ENCODE measurements at places on chromosomes 4 and X.

GRCh38 chrX:45619290-45619689 is 418.6 kb upstream of the DIPK2B start:
- no peak for DNase-seq

GRCh38 chrX:21740329-21741274 is 17.3 kb downstream of the SMPX start:
- DNase-seq: no peak

DNA sequence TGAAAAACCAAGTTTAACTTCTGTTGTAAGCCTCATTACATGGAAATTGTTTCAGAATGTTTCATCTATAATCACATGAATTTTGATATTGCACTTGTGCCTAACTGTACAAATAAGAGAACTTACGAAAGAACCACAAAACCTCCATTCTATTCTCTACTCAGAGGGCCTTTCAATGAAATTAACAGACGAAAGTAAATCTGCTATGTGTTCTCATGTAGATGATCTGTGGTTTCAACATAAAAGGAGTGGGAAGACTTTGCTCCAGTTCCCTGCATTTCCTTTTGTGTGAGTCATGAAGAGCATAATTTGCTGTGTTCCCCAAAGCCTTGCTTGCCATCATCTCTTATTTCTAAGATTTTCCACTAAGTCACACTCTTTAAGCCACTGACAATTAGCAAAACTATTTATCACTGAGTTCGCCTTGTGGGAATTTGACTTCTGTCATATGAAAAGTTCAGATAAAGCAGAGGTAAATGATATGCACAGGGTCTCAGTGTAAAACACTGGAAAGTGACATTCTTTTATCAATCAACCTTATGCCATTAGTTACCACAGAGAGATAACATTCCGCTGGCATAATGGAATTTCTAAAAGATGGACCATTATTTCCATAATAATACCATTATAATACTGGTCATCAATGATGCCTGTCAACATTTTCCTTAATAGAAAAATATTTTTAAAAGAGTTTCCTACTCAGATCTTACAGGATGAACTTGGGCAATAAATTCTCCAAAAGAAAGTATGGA is 329.8 kb downstream of the NR3C2 start:
- DNase-seq: no peak

DNA sequence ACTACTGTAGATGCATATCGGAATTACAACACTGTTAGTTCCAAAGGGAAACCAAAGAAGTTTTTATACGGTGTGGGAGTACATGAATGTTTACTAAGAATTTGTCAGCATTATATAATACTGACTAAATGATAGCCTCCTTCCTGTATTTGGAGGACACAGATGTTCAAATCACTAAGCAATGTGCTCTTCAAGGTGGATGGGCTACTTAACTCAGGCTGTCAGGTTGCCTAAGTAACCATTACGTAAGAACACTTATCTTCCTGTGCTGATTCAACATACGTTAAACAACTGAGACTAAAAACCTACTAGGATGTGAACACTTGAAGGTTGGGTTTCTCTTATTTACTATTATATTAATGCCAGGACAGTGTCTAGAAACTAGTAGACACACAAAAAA is 81.9 kb upstream of the HPGD start:
- DNase-seq: no peak

DNA sequence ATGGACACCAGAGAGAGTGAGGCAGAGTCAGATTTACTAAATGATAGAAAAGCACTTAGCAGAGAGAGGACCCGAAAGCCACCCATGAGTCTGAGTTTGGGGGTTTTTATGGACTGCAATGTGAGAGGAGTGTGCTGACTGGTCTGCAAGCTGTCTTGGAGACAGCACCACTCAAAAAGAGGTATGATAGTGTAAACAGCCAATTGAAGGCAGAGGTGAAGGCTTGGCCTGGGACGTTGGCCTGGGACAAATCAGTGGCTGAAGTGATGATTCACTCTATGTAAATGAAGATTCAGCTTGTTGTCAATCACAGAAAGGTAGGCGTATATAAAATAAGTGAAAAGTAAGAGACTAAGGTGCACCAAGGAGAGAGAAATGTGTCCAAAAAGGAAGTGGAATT is 217.6 kb upstream of the ZFP42 start:
- DNase-seq: no peak

GRCh38 chr4:106690487-106690886 is 321.9 kb upstream of the GIMD1 start:
- no peak for DNase-seq

- DNase-seq: no peak
Measured at GRCh38 chr4:152064753-152065152, 303.9 kb upstream of the GATB start.

DNA sequence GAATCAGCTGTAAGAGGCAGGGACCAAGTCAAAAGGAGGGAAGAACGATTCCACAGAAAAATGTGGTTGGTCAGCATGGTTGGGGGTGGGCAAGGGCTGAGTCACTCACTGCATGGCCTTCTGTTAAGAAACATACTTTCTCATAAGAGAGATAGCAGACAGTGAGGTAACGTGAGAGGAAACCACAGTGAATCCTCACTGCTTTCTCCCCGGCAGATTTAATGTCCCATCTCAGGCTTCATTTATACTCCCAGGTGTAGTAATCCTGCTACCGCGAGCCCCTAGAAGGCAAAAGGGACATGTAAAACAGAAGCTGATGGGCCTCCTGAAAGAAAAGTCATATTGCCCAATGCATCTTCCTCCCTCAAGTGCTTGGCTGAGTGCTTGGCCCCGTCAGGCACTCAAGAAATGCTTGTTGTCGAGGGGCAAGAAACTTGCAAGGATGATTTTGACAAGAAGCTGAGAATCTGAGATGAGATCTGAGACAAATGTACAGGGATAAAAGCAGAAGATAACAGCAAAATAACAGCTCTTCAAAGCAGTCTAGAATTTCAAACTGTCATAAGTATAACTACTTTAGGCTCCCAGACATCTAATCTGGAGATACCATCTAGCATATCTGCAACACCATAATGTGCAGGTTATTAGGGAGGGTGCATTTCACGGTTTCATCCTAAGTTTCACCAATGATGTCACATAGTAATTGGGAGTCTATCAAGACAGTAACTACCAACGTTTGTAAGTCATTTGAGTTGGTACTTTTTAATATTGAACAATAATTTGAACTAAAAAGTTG is 40.2 kb downstream of the SH3KBP1 start:
- DNase-seq: no peak

- no peak for DNase-seq
Measured at GRCh38 chr4:99506781-99507180, 4.0 kb upstream of the C4orf17 start.

DNA sequence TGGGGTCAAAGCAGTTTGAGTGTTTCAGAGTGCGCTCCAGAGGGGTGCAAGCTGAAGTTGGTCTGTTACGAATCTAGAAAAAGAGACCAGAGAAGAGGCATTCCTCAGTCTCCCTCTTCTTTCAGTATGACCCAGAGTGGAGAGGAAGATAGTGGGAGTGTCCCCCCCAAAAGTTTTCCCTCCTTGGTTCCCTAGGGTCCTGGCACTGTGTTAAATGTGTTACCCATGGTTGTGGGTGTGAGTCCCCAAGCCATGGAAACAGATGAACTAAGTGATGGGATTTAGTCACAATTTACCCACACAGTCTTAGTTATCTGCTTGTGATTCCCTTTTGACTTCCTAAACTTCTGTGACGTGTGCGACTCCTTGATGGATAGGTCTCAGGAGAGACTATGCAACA is 27.0 kb upstream of the NAF1 start:
- no peak for DNase-seq

DNA sequence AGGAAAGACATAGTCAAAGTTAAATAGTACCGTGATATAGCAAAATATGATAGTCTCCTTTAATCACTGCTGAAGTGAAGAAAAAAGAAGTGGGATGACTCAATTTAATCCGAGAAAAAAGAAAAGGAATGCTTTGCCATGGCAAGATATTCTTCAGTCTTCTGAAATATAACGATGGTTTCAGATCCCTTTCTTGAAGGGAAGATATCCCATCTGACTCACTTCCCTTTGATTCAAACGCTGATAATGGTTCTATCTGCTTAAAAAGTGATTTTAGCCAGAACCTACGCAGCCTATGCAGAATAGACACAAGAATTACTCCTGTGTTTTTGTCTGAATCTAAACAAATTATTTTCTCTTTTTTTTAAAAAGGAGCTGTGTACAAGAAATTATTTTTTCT is 68.1 kb upstream of the FTHL17 start:
- no peak for DNase-seq

GRCh38 chr4:29046781-29047180 is 1673.4 kb upstream of the PCDH7 start:
- no peak for DNase-seq

DNA sequence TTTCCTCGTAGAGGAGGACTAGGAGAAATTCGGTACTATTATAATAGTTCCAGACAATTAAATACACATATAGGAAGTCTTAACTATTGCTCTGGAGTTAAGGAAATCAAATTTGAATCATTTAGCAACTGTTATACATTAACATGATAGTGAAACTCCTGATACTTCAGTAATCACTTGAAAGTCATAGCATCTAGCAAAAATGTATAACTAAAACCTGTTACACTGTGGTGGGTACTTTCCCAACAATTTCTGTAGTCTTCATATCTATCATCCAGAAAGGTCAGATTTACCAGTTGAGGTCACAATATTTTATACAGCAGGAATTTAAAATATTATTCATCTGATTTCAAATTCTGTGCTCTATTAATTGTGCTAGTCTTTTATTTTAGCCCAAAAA is 669.6 kb upstream of the PCDH10 start:
- no peak for DNase-seq

- DNase-seq: peak; percentile 71
Measured at GRCh38 chrX:155263854-155264628, at the start of gene RAB39B. RAB39B (minus strand) TSS chrX:155264491; CDS start chrX:155264288, 203 bp downstream.

DNA sequence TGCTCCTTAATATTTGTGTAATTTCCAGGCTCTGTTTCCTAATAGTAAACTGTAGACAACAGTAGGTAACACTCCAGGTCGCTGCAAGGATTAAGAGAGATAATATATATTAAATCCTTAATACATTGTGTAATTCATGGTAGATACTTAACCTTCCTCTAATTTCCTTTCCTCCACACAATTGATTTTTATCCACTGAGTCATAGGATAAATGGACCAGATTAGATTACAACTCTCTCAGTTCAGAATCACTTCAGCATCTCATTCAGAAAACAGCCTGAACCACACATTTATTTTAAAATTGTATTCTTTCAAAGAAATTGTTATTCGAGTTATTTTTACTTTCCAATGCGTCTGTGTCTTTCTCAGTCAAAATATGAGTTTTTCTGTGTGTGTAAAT is 17.1 kb downstream of the GK2 start:
- DNase-seq: no peak

DNA sequence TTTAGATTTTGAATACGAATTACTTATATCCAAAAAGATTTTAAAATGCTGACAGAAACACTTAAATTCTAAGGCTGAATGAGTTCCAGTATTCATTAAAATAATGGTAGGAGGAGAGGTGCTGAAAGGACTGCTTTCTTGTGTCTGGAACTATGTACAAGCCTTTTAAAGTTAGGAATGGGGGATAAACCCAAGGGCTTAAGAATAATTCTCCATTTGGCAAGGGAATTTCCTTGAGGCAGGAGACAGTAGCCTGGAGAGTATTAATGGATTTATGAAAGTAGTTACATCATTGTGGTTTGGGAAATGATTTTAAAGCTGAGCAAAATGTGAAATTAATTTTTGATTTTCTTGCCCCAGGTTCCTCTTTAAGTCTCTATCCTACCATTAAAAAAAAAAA is 266.5 kb upstream of the KCNIP4 start:
- no peak for DNase-seq

DNA sequence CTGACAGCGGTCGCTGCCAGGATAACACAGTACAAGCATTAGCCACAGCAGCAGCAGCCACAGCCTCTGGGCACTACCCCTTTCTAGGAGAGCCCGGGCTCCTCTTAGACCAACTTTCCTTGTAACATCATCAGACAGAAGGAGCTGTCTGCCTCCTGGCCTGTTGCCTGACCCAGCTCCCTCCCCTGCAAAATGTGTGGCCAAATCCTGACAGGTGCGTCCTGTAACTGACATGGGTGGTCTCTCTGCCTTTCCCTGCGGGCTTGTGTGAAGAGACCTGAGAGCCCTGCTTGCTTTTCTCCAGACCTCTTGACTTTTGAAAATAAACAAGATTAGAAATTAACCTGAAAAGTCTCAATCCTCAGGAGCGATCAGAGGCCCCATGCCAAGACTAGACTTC is 824.9 kb downstream of the RAPGEF2 start:
- DNase-seq: no peak

- no peak for DNase-seq
Measured at GRCh38 chr4:147037069-147037468, 91.4 kb upstream of the TTC29 start.

GRCh38 chrX:68894513-68895340 is 65.9 kb downstream of the EFNB1 start:
- DNase-seq: no peak

DNA sequence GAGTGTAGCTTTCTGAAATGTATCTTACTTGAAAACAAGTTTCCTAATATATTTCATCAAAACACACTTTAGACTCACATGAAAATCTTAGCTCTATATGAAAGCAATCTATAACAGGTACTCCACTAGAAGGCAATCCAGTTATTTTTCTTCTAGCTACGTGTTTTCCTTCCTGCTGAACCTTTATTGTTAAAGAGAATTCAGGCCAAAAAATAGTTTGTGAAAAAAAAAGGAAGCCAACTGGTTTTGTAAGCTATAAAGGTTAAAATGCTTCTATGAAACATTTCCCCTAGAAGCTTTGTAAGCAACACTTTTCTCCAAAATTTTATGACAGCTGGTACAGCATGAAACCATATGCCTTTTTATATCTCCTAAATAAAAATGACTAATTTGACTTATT is 304.7 kb upstream of the DIAPH2 start:
- DNase-seq: no peak

Data from GM13976 (cell line).